ENCODE measurements at places on chromosomes 7 and 10. TPM values are rescaled to one million over a fixed set of nuclear protein-coding genes. Genes with fewer than 3 reads are reported as not detected.

DNA sequence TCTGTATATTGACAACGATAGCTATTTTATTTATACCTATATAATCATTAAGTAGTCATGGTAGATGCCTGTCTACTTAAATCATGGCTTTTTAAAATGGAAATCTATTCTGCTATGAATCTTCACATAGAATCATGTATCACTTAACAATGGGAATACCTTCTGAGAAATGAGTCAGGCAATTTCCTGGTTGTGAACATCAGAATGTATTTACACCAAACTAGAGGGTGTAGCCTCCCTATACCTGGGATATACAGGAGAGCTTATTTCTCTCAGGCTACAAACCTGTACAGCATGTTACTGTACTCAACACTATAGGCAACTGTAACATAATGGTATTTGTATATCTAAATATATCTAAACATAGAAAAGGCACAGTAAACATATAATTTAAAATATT lies 502.3 kb downstream of the ZWINT start:
- no peak for DNase-seq

DNA sequence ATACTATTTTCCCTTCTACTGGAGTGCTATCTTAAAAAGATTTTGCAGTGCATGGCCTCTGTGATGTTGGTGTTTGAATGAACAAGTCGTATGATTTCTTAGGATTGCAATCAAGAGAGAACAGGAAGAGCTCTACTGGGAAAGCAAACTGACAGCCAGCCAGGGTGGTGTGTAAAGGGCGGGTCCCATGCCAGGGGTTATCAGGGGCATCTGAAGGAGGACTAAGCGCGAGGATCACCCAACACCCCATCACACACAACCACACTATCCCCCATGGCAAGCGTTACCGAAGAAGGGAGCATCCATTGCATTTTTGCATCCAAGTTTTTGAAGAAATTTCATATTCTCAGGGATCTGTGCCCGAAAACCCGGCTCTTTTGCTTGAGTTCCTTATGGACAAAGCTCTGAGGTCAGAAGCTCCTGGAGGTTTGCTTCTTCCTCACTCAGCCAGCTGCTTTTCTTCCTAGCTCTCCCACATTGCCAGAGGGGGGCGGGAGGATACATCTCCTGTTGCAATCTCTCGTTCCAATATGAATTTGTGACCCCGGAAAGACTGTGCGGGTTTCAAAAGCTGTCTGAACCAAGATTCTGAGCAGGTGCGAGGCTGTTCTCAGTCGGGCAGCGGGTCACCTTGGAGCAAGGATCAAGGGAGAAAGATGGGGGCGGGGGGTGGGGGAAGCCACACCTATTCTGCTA lies 5.2 kb downstream of the NEUROD6 start:
- DNase-seq, result no peak

DNA sequence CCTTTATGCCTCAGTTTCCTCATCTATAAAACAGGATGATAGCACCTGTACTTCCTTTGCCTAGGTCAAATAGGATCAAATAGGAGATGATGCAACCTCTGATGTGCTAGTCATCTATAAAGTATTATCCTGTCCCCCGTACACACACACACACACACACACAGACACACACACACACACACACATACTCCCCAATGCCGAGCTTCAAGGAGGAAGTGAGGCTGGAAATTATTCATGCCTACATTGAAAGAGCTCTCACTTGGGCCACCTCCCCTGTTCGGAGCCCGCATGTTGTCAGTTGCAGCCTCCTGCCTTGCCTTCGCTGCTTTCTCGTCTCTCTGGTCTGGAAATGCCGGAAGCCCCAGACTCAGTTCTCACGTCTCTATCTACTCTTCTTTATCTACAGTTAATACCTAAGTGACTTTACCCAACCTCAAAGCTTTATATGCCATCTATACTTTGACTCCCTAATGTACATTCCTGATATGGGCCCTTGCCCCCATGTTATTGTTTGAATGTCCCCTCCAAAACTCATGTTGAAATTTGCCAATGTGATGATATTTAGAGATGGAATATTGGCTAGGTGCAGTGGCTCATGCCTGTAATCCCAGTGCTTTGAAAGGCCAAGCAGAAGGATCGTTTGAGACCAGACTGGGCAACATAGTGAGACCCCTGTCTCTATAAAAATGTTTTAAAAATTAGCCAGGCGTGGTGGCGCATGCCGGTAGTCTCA lies 6.9 kb upstream of the UBE2H start:
- DNase-seq, result no peak

GRCh38 chr10:110676016-110676415 lies 31.9 kb downstream of the RBM20 start:
- DNase-seq, result no peak

GRCh38 chr7:82578430-82578829 lies 134.9 kb upstream of the CACNA2D1 start:
- DNase-seq, result no peak

DNA sequence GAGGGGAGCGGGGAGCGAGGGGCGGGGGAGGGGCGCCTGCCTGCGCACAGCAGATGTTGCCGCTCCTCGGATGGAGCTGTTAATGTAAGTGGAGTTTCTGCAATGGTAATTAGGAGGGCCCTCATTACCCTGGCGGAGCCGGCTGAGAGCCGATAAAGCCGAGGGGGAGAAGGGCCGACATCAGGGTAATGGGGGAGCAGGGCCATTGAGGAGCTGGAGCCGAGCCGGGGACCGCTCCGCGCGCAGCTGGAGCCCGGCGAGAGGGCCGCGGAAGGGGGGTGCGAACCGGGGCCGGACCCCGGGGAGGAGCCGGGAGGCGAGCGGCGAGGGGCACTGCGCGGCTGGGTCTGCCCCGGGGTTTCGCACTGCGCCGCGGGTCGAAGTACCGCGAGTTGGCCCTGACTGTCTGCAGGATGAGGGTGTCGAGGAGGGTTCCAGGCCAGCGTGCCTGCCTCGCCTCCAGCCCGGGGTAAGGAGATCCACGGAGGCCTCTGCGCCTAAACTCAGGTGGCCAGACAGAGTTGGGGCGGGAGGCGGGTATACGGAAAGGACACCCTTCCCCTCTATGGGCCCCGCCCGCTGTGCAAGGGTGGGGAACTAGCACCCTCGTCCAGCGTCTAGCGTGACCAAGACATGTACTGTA lies 55.0 kb upstream of the LBX1 start:
- no peak for DNase-seq

DNA sequence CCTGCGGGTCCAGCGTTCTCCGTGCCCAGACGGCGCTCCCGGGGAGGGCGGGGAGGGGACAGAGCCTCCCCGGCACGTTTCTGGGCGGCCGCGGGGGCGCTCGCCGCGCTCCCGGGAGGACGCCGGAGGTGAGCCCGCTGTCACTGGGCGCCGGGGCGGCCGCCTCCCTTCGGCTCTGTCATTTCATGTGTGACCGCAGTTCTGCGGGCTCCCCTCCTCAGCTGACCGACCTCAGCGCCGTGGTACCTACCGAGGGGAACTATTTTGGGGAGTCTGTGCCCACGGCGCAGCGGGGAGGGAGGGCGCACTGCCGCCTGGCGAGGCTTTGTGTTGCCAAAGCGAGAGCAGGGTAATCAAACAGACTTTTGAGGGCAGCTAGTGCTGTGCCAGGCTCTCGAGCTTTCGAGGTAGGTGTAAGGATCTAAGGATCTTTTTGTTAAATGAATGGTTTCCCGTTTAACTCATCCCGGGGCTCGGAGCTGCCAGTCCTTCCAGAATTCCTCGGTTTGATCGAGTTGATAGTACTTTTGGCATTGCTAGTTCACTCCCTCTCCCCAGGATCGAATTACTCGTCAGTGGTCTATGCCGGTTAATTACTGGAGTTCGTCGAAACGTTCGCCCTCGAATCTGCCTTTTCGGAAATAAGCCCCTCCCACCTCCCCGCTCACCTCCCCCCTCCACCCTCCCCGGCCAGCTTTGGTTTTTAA lies 1.9 kb downstream of the ARID5B start:
- peak; percentile 82 for DNase-seq

GRCh38 chr7:67610897-67611296 lies 614.3 kb downstream of the TYW1 start:
- DNase-seq, result no peak

DNA sequence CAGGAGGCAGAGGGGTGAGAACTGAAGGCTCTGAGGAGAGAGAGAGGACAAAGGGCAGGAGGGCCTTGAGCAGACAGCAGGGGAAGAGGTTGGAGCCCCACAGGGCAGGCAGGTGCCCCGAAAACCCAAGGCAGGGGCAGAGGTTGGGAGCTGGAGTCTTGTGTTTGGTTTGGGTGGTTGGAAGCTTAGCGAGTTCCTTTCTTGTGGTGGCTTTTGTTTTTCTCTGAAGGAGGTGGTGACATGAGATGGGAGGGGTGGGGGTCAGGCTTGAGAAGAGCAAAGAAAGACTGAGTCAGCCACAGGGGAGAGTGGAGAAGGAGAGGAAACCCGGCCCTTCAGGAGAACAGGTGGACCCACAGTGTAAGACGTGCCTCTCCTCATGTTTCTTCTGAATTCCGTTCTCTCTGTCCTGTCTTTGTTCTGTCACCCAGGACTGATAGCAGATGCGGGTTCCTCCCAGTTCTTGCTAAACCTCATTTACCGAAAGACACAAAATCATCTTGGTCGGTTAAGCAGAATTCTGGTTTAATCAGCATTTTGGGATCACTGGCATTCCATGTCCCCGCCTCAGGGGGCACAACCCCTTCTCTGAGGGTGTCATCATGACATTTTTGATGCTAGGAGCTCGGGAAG lies 95.3 kb downstream of the INSYN2A start:
- DNase-seq, result no peak

DNA sequence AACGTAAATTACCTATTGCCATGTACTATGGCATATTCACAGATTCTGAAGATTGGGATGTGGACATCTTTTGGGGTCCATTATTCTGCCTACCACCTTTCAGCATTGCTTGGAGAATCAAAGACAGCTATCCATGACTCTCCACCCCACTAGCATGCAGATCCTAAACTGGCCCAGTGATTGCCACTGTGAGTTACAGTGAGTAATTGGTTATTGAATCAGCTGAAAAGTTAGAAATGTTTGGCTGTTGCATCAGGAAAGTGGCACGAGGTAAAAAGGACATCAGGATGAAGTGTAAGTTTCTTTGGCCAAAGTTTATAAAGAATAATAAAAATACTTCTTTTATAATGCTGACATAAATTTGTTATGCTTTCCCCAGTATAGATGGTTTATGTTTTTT lies 148.2 kb upstream of the ETV1 start:
- no peak for DNase-seq

- DNase-seq, result no peak
Observed at GRCh38 chr10:120593693-120594092, 136.7 kb downstream of the PLPP4 start.

DNA sequence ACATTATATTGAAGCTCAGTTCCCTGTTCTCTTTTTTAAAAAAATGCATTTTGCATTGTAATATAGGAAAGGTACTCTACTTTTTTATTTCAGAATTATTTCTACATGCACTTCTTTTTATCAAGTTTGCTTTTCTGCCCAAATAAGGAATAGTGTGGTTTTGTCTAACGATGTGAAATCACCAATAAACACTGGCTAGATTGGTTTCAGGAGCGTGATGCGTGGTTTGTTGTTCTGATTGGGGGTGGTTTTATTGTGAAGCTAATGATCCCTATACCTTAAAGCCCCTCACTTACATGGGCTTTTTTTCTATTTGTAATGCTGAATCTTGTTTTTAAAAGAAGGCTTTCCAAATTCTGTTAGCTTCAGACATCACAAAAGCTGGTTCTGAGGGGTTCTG lies 17.6 kb downstream of the ENTPD7 start:
- DNase-seq, result no peak

The HERC4 gene
- total RNA-seq, result 65.2 TPM

The TRPV6 gene
- not detected for total RNA-seq

The GPR37 gene
- total RNA-seq, result not detected

The OPN1SW gene
- not detected for total RNA-seq

The BLNK gene
- not detected for total RNA-seq

The CCNY gene
- 49.3 TPM for total RNA-seq

The PFKFB3 gene
- total RNA-seq, result 69.4 TPM

The ZNF722 gene
- total RNA-seq, result not detected

Data from activated CD4-positive, alpha-beta memory T cell treated with anti-CD3 and anti-CD28 coated beads, Interleukin-2, amount 10 ng/mL, durations not matched to agents 7 days and 5 days (primary cell).